A673 (cell line): ENCODE measurements at places on chromosomes 5 and 9.
A peak's percentile ranks its signal among the peaks of the same experiment; 100 is the strongest.

GRCh38 chr5:58703925-58704555 lies 121.2 kb downstream of the RAB3C start:
- DNase-seq, result no peak

DNA sequence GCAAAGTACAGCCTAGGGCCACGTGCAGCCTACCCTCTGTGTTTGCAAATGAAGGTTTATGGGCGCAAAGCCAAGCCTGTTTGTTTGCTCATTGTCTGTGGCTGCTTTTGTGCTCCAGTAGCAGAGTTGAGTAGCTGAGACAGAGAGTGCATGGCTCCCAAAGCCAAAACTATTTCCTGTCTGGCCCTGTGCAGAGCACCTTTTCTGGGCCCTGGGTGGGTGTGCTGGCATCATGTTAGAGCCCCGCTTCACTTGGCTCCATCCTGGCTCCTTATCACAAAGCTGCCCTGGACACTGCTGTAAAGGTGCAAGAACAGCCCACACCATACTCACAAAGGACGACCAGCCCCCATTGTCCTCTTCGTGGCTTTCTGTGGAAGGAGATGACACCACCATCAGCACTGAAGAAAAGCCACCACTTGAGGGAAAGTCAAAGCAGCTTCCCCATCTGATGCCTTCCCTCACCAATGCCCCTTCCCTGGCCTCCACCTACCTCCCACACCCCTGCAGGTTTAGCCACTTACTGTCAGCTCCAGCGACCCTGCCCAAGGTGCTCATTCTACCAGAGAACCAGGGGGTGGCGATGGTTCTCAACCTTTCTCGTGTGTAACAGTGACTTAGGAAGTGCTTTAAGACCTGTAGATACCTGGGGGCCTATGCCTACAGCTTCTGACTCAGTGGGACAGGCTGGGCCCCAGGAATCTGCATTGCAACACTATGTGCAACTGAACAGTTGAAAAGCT lies 23.4 kb downstream of the LCP2 start:
- peak; percentile 63 for DNase-seq

DNA sequence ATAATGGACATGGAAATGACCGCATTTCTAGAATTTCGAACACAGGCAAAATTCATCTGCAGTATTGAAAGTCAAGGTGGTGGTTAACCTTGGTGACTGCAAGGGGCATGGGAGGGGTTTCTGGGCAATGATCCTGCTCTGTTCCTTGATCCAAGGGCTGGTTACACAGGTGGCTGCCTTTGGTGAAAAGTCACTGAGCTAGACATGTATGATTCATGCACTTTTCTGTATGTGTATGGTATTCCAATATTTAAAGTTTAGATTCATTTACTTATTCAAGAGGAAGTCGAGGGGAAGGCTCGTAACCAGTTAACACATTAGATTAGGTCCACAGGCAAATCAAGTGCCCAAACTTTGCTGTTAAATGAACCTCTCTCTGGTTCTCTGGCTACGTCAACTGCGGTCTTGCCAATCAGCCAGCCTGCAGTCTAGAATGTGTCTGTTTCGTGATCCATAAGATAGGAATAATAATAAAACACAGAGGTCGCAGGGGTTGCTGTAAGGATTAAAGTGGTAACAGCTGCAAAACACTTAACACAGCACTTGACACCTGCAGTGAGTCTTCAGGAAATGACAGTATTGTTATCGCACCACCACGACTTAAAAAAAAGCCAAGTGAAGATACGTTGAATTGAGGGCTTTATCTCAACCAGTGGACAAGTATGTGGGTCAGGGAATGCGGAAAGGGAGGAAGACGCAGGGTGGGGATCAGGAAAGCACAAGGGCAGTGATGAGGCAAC lies 92.5 kb downstream of the TLE1 start:
- DNase-seq, result no peak

DNA sequence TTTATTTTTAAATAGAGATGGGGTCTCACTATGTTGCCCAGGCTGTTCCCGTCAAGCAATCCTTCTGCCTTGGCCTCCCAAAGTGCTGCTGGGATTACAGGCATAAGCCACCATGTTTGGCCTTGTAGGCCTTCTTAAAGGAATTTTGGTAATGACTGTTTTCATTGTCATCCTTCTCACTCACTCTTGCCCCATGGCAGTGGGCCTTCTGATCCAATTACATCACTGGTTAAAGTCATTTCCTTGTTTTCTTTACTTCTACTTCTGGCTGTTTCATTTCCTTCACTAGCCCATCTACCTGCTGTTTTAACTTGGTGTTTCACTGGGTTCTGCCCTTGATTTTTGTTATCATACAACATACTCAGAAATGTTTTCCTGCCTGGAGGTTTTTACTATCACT lies 20.1 kb upstream of the NIM1K start:
- DNase-seq, result no peak

- peak; percentile 47 for DNase-seq
Measured at GRCh38 chr5:6732634-6733410, 19.6 kb downstream of the TENT4A start.

DNA sequence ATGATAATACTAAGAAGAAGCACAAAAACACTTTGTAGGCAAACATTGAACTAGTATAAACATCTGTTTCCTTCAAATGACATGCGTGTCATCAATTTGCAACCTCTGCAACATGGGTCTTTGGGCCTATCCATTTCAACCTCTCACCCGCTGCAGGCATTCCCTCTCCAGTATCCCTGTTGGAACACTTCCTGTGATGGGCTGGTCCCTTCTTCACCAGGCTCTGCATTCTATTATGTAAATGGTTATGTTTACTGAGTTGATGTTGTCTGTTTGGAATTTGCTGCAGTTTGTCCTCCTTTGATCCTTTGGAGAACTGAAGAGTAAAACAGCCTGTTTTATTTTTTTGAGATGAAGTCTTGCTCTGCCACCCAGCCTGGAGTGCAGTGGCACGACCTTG lies 16.6 kb upstream of the TBC1D2 start:
- DNase-seq, result no peak

DNA sequence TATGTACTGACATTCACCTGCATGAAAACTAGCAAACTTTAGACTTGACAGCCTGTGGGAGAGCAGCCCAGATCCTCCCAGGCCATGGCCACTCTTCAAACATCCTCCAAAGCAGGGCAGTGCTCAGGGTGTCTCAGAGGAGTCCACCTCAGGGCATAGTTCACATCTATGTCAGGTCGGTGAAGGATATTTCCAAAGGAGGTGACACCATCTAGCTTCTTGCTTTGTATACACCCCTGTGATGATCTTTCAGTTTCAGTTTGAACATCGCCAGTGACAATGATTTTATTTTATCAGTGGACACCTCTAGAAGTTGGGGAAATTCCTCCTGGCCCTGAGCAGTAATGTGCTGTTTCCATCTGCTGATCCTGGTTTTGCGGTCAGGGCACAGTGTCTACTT lies 20.1 kb downstream of the CDK20 start:
- no peak for DNase-seq

DNA sequence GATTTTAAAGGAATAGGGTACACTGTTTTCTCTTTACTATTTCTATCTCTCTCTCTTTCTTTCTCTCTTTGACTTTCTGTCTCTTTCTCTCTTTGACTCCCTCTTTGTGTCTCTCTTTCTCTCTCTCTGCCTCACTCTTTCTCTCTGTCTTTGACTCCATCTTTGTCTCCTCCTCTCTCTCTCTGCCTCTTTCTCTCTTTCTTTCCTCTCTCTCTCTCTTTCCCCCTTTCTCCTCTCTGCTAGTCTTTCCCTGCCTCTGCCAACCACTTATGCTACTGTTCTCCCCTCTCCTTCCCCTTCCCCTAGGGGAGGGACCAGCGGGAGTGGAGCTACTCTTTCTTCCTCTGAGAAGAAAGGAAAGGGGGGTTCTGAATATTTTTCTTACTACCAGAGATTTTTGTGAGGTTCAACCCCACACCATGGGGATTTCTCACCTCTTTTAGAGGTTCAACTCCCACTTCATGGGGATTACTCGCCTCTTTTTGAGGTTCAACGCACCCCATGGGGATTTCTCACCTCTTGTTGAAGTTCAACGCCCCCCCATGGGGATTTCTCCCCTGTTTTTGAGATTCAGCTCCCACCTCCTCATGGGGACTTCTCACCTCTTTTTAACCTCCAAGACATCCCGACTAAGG lies 309.9 kb downstream of the NR3C1 start:
- DNase-seq, result no peak

DNA sequence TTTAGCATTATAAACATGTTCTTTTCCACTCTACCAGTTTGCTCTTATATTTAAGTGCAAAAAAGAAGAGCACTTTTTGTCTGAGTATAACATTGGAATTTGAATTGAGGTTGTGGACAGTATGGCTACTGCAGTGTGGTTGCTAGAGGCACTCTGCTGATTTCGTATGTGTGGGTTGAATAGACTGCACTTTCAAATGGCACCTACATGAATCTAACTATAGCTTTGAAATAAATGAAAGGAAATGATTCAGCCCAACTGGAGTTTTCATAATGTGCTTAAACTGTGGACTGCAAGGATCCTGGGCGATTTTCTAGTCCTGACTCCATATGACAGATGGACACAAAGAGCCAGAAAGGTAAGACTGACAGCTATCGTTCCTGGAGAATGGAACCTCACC lies 657.6 kb upstream of the RIOK2 start:
- peak; percentile 23 for DNase-seq

DNA sequence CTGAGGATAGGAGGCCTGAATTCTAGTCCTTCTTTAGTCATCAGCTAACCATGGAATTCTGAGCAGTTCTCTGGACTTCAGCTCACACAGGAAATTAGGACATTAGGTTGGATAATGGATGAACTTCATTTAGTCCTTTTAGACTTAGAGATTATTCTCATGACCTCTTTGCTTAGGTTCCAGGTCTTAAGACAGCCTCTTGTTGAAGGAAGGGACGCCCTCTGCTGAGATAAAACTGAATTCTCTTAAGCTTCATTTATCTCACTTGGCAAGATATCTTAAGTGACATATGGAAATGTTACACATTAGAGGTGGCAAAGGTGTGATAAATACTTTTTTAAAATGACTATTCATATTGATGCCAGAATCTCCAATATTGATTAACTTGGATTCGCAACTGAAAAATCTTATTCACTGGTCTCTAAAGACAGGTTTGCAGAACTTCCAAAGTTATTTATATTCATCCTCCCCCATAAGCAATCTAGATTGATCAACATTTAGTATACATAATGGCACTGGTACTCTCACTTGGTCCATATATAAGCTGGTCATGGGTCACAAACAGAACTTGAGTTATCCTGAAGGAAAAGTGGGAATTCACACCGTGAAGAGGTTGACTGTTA lies 16.9 kb upstream of the ZNF366 start:
- DNase-seq, result peak; percentile 68

DNA sequence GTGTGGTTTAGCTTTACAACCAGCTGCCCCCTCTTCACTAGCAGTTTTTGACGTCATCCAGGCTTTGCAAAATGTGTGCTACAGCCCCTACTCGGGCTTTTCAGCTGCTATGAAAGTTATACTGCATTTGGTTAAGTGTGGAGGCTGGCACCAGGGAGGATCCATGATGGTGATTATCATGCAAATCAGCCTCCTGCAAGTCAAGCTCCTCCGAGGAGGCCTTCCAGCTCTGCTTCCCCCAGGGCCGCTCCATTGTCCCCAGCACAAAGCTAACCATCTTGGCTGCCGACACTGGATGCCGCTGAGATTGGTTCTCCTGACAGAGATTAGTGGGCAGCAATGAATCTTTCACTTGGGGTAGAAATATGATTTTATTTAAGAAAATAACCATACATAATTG lies 159.6 kb downstream of the NR2F1-AS1 start:
- peak; percentile 10 for DNase-seq

DNA sequence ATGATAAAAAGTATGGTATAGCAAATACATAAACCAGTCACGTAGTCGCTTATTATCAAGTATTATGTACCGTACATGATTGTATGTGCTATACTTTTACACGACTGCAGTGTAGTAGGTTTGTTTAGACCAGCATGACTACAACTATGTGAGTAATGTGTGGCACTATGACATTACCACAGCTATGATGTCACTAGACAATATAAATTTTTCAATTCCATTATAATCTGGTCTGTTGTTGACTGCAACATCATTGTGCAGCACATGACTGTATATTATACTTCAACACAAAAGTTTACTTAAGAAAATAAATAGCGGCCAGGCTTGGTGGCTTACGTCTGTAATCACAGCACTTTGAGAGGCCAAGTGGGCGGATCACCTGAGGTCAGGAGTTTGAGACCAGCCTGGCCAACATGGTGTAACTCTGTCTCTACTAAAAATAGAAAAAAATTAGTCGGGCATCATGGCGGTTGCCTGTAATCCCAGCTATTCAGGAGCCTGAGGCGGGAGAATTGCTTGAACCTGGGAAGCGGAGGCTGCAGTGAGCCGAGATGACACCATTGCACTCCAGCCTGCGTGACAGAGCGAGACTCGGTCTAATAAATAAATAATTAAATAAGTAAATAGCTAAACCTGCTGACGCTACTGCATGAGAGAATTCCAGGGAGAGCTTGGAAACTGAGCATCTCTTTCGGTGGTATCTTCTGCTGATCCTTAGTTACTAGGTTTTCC lies 24.6 kb upstream of the JADE2 start:
- DNase-seq, result no peak

GRCh38 chr9:131678499-131679111 lies 61.3 kb downstream of the RAPGEF1 start:
- DNase-seq, result peak; percentile 77

DNA sequence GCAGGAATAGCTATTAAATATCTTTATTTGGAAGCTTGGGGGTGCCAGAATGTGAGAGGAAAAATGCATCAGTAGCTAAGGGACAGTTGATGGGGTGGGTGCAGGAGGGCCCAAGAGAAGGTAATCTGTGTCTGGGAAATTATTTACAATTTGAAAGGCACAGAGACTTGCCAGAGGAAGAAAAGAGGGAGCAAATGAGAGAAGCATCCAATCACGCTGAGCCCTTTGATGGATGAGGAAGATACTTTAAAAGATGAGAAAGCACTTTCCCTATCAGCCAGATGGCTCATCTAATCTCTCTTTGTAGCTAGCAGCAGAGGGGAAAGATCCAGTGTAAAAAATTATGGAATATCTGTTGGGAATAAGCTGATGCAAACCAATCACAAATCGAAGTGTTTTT lies 57.0 kb upstream of the ABCA1 start:
- no peak for DNase-seq

DNA sequence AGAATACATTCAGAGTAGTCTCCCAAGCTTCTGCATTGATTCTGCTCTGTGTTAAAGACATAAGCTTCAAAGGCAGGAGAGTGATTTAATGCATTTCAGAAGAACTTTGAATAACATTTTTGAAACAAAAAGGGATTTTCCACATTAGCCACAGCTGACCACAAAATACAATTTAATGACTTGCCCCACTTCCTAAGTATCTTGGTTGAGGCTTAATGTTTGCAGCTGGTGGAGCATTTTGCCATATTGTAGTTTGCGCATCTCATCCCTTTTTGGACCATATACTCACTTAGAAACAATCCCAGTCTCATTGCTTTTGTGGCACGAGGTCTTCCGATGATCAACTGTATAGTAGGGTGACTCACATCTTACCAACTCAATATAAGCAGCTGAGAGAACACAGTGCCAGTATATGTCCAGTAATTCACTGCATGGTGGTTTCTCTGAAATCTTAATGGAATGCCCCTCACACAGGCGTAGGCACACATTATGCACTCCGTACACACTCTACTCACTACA lies 455.8 kb upstream of the PTGER4 start:
- peak; percentile 25 for DNase-seq
